A549 treated with CORT108297 at 1 μM for 4 hours (cell line): ENCODE measurements at places on chromosomes 1 and 21. TPM values are rescaled to one million over a fixed set of nuclear protein-coding genes. Genes with fewer than 3 reads are reported as not detected.

RAB7B gene
- total RNA-seq, result 1.0 to 2.8 TPM (median 1.7 TPM) in 5 replicates

INKA2 gene
- 1.5 to 2.9 TPM (median 1.9 TPM) in 5 replicates for total RNA-seq

CLEC20A gene
- not detected in 5 replicates for total RNA-seq

ERICH3 gene
- not detected in 5 replicates for total RNA-seq

MNDA gene
- not detected in 5 replicates for total RNA-seq

ARMH1 gene
- 0.55 to 0.93 TPM (median 0.78 TPM) in 5 replicates for total RNA-seq

OR6N2 gene
- not detected in 5 replicates for total RNA-seq

CCDC30 gene
- 0.39 to 0.68 TPM (median 0.59 TPM) in 5 replicates for total RNA-seq

DMRTA2 gene
- 0.06 to 0.23 TPM (median 0.17 TPM) in 5 replicates for total RNA-seq

NT5C1A gene
- total RNA-seq, result 0.07 to 0.08 TPM in 2 of 5 replicates, not detected in the others

CLCA2 gene
- total RNA-seq, result not detected in 5 replicates

AHDC1 gene
- total RNA-seq, result 13.7 to 21.3 TPM (median 18.2 TPM) in 5 replicates
